ENCODE measurements at places on chromosomes 2 and 18. TPM values are rescaled to one million over a fixed set of nuclear protein-coding genes. Genes with fewer than 3 reads are reported as not detected.

ELOA2 gene
- not detected for total RNA-seq

YPEL5 gene
- 38.3 TPM for total RNA-seq

OTOS gene
- not detected for total RNA-seq

ACKR3 gene
- total RNA-seq, result 1.6 TPM

ATAD2B gene
- total RNA-seq, result 16.8 TPM

SLC30A3 gene
- 0.55 TPM for total RNA-seq

GRCh38 chr2:149388120-149388816, 57.9 kb downstream of the LYPD6 start:
- DNase-seq, result no peak

- DNase-seq, result no peak
Measured at GRCh38 chr18:9910661-9911060, 3.2 kb upstream of the VAPA start.

GRCh38 chr2:20917287-20917660, 94.4 kb upstream of the LDAH start:
- no peak for DNase-seq

GRCh38 chr2:20633794-20634506, 16.9 kb downstream of the HS1BP3 start:
- DNase-seq, result no peak

DNA sequence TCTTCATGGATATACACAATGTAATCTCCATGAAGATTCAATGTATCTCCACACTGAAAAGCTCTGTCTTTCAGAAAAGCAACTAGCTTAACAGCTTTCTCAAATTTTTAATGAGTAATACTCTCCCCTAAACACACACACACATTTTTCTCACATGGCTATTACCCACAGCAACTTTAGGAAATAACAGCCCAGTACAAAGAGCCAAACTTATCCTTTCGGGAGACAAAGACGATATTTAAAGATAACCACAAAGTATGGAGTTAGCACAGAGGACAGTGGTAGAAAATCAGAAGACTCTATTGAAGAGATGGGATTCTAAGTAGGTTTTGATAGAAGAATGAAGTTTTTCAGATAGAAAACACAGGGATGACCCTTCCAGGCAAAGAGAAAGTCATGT, 394.9 kb upstream of the TRIB2 start:
- DNase-seq, result no peak

DNA sequence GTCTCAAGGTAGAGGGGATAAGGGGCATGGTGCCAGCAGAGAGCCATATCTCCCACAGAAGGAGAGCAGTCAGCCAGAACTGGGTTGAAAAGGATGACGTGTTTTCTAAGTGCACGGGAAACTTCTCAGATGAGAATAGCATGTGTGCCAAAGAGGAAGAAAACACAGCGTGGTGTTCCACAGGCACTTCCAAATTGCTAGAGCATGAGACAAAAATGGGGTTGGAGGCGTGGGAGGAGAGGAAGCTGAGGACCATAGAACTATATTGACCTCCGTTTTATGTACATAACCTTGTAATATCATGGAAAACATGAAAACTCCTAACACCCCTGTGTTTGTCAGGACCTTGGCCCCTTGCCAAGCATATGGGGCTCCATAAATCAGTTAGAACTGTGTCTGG, 682.7 kb upstream of the RAB6C start:
- no peak for DNase-seq

GRCh38 chr2:36266536-36267121, 88.9 kb upstream of the CRIM1 start:
- DNase-seq, result no peak

DNA sequence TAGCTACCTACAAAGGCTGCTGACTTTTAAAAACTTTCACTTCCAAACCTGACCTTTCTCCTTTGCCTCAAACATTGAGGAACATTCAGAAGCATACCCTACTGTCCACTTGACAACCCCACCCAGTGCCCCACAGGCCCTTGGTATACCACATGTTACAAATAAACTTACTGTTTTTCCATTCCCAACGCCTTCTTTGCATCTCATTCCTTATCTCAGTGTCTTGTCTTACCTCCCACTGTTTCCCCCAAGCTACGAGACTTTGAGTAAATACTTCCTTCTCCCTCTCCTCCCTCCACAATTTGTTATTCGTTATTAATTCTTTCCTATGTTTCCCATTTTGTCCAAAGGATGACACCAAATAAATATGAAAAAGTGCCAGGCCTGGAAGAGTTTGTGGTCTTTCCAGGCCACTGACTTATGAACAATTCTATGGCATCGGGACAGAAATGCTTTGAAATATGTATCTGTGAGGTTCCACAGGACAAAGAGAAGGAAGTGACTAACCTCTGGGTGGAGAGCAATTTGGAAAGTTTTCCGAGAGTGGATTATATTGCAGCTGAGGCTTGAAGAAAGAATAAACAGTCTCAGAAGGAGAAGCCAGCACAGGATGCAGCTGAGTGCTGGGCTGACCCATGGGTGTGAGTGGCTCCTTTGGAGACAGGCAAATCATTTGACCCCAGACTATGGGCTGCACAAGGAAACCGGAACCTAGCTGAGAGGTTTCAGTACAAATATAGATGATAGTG, 409.0 kb downstream of the LPIN1 start:
- no peak for DNase-seq

- DNase-seq, result no peak
Measured at GRCh38 chr2:23924589-23925359, 2.1 kb downstream of the ATAD2B start.

Data from CD8-positive, alpha-beta memory T cell (primary cell).